ENCODE measurements at places on chromosomes 7 and 10.
A peak's percentile ranks its signal among the peaks of the same experiment; 100 is the strongest.

DNA sequence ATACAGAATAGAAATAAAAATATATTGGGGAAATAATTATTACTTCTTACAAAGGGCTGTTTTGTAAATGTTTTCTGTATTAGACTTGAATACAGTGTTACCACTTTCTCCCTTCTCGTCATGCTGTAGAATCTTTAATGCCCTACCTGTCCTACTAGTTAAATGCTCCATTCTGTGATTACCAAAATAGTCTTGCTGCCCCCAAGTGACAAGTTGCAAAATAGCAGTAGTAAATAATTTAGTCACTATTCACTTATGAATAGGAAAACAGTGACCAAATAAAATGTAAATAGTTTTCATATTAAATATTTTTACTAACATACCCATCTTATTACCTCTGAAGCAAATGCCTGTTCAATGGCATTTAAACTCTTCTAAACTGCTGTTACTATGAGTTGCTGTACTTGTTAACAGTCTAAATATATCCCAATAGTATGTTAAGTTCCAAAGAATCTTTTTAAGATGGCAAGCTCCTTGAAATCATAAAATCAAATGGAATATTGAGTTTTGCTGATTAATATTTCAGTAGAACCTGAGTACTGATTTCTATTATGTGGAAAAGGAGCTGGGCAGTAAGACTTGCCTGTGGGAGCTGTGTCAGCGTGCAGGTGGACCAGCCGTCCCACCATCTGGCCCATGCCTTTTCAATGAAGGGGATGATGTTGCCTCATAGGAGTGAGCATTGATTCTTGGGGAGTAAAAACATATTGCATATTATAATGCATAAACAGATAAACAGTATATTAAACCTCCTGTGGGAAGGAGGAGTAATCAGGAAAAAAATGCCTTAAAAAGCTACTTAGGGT, 18.1 kb upstream of the OIT3 start:
- DNase-seq, result no peak

- DNase-seq, result no peak
Measured at GRCh38 chr7:99822731-99823718, 4.8 kb upstream of the CYP3A43 start.

GRCh38 chr7:36155811-36156361, 2.8 kb downstream of the EEPD1 start:
- no peak for DNase-seq

- DNase-seq, result no peak
Measured at GRCh38 chr7:156943091-156944041, 6.1 kb upstream of the NOM1 start.

DNA sequence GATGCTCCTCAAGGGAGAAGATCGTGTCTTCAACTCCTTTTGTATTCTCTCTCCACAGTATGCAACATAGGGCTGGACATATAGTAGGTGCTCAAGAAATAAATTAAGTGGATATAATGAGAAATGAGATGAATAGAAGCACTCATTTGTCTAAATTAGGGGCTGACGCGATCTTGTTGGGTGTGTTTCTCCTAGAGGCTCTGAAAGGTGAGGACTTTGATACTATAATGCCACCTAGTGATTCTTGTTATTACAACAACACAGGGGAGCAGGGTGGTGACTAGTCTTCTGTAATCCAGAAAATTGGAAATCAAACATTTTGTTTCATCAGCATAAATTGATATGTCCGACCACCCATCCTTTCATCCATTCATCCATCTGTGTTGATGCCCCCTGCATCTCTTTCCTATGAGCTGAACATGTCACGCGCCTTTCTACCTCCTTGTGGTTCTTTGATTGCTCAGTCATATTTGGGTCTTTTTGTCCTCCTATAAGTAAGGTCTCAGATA, 3.5 kb upstream of the CFAP58 start:
- DNase-seq, result no peak

DNA sequence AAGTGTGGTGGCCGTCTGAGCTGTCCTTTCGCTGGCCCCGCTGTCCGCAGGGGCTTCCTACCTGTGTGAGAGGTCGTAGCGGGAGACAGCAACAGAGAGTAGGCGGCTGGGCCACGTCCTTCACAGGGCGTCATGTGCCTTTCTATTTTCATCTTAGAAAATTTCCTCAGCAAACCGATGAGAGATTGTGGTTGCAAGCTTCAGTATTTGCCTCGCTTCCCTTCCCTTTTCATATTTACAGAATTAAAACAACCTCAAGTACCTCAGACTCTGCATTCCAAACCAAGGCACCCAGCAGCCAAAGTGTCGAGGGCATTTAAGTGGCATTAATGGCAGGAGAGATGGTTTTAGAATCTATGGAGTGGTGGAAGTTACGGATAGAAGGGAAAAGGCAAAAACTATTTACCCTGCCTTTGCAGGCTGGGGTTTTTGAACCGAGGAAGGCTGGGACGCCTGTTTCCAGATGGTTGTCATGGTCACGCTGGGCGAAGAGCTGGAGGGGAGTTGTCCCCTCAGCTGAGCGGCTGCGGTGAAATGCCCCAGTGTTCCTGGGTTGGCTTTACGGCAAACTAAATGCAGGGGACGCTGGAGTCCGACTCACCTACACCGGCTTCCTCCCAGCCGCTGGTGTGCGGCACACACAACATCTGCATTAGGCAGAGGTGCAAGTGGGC, 41.9 kb downstream of the WIPI2 start:
- DNase-seq, result no peak

- no peak for DNase-seq
Measured at GRCh38 chr7:140526787-140527664, 47.7 kb upstream of the MKRN1 start.

- DNase-seq, result no peak
Measured at GRCh38 chr7:18903695-18904094, 213.7 kb downstream of the TWIST1 start.

GRCh38 chr7:101173752-101174244, 6.3 kb downstream of the NAT16 start:
- peak; percentile 47 for DNase-seq

- DNase-seq, result no peak
Measured at GRCh38 chr10:88557256-88557655, 25.9 kb downstream of the RNLS start.

DNA sequence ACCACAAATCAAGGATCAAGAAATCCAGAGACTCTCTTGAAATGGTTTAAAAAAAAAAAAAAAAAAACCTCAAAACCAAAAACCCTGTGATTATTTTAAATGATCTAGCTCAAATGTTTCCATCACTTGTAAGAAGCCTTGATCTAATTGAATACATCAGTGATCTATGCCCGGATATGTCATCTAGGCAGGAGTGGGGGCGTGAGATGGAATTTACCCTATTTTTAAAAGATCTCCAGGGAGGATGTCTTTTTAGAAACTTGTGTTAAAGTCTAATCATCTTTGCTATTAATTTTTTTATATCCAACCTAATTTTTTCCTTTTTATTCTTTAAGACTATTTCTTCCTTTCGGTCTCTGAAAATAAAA, 101.4 kb upstream of the PDLIM1 start:
- DNase-seq, result no peak

DNA sequence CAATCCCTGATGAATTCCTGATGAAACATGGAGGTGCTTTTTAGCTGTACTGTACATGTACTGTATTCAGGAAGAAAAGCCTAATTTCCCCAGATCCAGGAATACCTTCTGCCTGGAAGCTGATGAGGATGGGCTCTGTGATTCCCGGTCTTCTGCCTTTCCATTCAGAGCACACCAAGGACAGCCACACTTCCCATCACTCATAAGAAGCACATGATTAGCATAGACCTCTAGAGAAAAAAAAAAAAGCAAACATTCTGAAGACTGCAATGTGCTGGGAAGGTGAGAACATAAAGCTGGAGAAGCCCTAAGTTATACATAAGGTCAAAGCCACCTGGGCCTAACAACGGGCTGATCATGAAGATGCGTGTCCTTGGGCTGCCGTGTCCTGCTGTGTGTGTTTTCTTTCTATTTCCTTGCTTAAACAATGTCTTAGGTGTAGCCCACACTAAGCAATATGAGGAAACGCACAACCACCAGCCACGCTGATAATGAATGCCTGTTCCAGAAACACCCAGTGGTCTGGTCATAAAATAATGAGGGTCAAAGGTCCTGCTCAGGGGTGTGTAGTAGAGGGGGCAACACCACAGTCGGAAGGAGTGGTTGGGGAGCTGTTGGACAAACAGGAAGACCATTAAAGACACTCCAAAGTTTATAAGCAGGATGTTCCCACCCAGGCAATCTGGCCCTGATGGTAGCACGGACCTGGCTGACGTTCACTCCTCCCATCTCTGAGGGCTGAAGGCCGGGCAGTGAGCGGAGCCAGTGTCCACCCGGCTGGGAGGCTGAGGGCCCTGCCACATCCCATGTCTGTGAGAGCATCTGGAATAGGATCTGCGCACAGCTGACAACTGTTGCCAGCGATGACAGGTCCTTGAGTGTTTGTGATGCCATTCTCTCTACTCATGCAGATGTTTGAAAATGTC, 7.9 kb downstream of the PKD1L1 start:
- DNase-seq, result no peak

- DNase-seq, result no peak
Measured at GRCh38 chr10:22704471-22704911, 9.9 kb downstream of the PIP4K2A start.

DNA sequence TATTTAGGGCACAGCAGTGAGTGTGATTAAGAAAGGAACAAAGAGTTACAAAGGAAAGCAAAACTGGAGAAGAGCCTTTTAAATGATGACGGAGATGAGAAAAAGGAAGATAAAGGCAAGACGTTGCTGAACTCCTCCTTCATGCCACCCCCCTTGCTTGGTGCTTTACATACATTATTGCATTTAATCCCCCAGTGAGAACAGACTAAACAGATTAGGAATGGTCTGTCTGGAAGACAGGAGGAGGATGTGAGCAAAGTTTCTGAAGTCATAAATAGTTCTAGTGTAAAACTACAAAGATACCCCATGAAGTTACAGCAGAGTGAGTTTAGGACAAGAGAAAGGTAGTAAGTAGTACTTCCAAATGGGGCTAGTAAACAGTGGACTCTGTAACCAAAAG, 113.5 kb downstream of the PLCE1 start:
- DNase-seq, result no peak

DNA sequence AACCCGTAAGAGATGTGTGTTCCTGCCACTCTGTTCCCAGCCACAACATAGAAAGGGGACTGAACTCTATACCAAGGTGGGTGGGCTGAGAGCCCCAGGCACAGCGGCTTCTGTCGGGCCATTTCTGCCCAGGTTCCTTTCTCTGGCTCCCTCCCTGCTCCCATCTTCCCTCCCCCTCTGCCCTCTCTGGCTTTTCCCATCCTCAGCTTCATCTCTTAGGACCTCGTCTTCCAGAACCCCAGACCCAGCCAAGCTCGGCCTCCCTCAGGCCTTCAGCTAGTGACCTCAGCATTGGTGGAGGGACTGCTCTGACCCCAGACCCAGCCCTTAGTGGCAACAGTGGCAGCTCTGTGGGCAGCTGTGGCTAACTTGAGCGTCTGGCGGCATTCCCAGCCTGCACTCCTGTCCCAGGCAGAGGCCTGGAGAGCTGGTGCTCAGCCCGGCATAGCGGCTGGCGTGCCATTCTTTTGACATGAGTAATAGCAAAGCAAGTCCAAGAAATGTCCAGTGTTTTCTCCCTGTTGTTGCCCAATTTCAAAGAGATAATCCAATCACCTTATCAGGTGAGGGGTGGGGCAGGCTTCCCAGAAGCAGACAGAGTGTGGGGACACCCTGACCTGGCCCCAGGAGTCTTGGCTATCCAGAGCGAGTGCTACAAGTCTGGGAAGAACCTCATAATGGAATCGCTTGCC, 15.9 kb downstream of the PTPRE start:
- no peak for DNase-seq
